Cortex of kidney (tissue), 1 donor: ENCODE measurements at places on chromosomes 5 and 9.

DNA sequence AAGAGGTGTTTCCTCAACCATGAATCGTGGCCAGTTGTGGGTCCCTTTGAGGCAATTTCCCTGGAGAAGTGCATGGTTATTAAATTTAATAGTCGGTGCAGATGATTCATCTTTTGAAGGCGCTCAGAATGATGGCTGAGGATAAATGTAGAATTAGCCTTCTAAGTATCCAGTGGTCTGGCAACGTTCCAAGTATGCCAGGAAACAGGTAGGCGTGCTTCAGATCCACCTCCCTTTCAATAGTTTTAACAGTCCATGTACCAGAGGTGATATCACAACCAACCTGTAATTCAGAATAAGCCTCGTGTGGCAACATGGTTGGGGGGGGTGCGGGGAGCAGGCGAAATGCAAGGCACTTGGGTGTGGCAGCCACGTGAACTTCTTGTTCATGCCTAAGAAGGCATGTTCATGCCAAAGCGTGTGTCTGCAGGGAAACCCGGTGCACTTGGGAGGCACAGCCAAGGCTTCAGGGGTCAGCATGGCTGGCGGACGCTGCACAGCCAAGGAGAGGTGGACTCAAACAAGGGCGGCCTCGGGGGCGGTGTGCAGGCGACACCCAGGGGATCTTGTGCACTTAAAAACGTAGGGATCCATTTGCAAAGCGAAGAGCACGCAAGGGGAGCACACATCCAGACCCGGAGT lies 5.2 kb upstream of the NKD2 start:
- no peak for DNase-seq

GRCh38 chr9:109601181-109601580 lies 103.1 kb upstream of the PTPN3 start:
- no peak for DNase-seq

DNA sequence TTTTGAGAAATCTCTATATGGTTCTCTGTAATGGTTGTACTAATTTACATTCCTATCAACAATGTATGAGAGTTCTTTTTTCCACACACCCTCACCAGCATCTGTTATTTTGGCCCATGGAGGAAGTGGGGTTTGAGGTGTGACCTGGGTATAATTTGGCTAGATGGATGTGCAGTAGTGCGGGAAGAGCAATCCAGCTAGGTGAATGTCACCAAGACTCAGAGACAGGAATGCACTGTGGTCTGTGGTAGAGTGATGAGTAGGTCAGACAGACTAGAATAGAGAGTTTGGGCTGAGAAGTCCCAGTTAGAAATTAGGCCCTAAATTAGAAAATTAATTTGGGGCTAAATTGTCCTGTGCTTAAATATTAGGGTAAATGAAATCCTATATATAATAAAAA lies 32.8 kb upstream of the PIP5K1B start:
- no peak for DNase-seq

DNA sequence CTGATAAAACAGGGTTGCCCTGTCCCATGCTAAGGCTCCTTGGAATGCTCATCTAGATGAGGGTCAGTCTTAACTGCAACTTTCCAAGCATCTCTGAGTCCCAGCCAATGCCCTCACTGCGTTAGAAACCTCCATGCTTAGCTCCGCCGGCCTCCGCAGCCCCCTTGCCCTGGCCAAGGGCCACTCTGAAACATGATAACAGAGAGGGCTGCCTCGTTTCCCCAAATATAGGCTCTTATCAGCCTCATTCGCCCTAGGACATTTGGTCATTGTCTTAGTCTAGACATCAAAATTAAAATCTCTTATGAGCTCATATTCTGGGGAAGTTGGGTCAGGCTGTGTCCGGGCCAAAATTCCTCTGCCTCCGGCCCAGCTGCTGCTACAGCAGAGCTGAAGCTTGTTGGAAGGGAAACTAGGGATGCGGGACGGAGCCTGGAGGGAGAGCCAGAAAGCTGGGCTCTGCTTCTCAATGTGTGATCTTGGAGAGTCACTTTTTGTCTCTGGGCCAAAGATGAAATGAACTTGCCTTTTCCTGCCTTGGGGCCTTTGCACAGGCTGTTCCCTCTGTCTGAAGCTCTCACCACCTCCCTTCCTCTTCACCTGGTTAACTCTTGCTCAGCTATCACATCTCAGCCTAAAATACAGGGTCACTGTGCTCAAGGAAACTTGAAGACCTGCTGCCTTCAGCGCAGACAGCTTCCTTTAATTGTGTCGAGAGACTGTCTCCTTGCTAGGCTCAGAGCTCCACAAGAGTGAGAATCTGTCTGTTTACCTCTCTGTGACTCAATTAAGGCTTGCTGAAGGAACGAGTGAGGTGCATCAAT lies 191.3 kb downstream of the RGS3 start:
- no peak for DNase-seq
